Gastroesophageal sphincter (tissue), 4 donors: ENCODE measurements at places on chromosomes 5 and 9.

- ATAC-seq = no peak
Observed at GRCh38 chr5:34957857-34958690, 28.7 kb downstream of the DNAJC21 start.

- ATAC-seq = no peak
Observed at GRCh38 chr9:27483576-27483975, 40.5 kb upstream of the IFNK start.

- ATAC-seq = no peak
Observed at GRCh38 chr9:14275331-14275730, 38.6 kb downstream of the NFIB start.

- ATAC-seq = no peak
Observed at GRCh38 chr5:6744841-6745705, 31.8 kb downstream of the TENT4A start.

- no peak for ATAC-seq
Observed at GRCh38 chr5:16049761-16050160, 129.8 kb downstream of the MARCHF11 start.

DNA sequence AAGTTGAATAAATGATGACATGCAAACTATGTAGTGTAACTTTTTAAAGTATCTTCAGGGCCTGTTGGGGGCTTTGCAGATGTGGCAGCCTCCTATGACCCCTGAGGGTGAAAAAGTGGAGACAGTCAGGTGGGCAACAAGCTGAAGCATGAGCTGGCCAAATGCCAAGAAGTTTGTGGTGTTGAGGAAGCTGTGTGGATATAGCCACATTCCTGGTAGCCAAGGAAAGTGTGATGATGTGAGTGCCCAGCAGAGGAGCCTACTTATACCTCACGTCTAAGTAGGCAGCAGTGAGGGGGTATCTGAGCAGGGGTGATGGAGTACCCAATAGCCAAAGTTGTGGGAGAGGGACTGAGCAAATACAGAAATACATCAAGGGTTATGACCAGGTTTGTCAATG is 621.2 kb upstream of the CDH6 start:
- ATAC-seq = no peak

GRCh38 chr9:134546746-134547145 is 94.9 kb upstream of the COL5A1 start:
- ATAC-seq = no peak

GRCh38 chr9:37209431-37210386 is 89.3 kb downstream of the ZCCHC7 start:
- no peak for ATAC-seq

- ATAC-seq = no peak
Observed at GRCh38 chr9:15578714-15579113, 25.9 kb downstream of the CCDC171 start.

GRCh38 chr5:69043655-69043996 is 50.2 kb upstream of the SLC30A5 start:
- no peak for ATAC-seq

DNA sequence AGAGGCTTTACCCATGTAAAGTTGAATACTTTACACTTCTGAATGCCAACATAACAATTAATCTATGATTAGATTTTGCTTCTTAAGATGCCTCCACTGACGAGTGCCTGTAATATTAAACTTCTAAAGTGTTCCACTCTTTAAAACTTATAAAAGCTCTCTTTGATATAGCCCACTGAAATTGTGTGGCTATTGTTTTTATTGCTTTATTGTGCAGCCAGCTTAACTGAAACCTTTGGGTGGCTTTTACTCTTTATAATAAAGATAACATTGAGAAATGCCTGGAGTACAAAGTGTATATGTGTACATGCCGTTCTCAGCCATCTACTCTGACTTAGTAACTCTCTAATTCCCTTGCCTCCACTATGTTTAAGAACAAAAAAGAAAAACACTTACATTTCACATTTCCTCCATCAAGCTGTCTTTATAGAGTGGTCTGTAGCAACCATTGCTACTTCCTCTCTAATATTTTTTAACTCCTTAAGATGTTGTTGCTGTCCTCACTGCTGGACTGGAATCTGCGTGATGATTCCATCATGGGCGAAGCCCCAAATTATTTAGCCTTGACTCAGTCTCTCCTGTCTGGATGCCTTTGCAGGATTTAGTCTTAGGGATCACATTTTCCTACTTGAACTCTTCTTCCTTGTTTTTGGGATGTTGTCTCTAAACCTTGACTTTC is 9.1 kb downstream of the PIK3R1 start:
- peak; percentile 20 for ATAC-seq

GRCh38 chr9:85040821-85041465 is 371.4 kb downstream of the NTRK2 start:
- no peak for ATAC-seq

GRCh38 chr9:69004836-69005235 is 9.1 kb downstream of the PRKACG start:
- no peak for ATAC-seq

DNA sequence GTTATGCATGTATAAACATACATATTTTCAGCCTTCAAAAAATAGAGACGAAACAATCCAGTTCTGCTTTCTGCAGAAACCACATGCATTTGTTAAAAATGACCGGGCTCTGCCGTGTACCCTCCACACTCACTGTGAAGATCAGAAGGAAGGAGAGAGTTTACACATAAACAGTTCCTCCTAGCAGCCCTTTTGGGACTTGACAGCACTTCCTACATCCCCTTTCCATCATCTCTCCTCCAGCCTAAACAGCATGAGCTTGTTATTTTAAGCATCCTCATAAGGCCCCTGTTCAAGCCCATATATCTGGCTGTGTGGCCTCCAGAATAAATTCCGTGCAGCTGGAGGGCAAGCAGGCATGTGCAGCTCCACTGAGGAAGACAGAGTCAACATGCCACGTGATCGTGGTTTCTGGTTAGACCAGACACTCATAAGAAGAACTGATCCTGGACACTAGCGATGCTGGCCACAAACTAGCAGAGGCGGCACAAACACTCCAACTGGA is 42.2 kb downstream of the NIPAL4 start:
- peak; percentile 20 for ATAC-seq

DNA sequence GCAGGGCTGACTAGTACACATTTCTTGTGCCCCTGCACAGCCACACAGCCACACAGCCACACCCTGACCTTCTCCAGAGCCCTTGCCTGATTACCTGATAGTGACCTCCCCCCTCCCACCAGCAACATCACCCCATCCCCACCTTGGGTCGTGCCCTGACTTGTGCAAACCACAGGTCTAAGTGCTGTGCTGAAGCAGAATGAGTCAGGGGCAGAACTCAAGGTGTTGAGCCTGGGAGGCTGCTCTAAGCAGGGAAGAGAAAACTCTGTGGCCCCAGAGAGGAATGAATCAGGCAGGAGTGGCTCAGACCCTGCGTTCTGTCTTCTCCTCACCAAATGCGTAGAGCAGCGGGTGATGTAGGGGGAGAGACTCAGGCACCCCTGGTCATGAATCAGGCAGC is 24.3 kb upstream of the FAT2 start:
- no peak for ATAC-seq

- no peak for ATAC-seq
Observed at GRCh38 chr9:121055642-121056143, 5.6 kb upstream of the C5 start.

DNA sequence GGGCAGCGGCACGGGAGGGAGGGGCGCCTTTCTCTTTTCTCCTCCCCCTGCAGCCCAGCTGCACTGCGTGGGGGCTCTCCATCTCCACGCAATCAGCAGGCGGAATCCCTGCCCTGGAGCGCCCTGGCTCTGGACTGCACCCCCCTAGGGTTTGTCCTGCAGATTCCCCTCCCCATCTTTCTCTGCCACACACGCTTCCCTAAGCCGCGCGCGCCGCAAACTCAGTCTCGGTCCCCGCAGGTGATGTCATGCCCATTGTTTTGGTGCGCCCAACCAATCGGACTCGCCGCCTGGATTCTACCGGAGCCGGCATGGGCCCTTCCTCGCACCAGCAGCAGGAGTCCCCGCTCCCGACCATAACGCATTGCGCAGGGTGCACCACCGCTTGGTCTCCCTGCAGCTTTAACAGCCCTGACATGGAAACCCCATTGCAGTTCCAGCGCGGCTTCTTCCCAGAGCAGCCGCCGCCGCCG is at the start of gene KCNN2:
Gene KCNN2, plus strand, starts transcription at position 347 of the 473 bp plus-strand sequence. Its CDS starts 70 bp downstream, at position 417.
- peak; percentile 81 for ATAC-seq

DNA sequence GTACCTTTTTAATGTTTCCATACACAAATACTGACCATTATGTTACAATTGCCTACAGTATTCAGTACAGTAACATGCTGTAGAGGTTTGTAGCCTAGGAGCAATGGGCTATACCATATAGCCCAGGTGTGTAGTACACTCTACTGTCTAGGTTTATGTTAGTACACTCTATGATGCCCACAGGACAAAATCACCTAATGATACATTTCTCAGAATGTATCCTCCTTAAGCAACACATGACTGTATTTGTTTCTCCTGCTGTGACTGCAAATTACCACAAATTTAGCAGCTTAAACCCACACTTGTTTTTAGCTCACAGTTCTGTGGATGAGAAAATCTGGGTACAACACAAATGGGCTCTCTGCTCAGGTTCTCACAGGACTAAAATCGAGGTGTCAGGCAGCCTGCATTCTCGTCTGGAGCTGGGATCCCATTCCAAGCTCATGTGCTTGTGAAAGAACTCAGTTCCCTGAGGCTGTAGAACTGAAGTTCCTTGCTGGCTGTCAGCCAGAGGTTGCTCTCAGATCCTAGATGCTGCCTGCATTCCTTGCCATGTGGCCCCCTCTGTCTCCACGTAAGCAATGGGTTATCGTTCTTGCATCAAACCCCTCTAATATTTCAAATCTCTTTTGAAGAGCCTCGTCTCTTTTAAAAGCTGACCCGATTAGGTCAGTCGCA is 38.6 kb upstream of the PIK3R1 start:
- ATAC-seq = no peak

DNA sequence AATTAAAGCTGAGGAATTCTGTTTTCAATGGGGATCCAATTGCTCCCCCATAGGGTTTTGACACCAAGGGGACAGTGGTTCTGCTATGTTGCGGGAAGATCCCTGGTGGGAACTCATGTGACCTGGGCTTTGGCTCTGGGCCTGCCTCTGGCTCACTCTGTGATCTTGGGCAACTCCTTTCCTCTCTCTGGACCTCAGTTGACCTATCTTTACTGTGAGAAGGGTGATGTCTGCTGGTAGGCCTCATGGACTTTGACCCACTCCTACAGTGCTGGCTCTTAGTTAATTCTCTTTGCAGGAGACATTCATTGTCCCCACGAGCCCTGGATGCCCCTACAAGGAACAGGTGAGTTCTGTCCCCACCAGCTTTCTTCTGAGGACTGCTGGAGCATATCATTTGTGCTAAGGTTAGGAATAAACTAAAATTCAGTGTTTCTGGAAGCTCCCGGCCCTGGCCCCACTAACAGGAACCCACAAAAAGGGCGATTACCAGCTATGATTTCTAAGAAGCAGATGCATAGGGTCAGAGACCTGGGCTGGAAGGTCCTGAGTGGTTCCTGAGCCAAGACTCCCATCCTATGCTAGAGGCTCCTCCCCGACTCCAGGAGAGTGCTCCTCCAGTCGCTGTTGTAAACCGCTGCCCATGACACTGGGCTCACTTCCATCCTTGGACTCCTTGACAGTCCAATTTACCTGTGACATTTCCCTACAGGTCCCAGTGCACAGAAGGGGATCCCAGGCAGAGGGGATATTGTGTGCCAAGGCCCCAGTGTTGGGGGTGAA is 218.3 kb downstream of the PAX5 start:
- ATAC-seq = no peak

GRCh38 chr9:120865176-120865575 is 11.8 kb downstream of the PHF19 start:
- ATAC-seq = no peak

DNA sequence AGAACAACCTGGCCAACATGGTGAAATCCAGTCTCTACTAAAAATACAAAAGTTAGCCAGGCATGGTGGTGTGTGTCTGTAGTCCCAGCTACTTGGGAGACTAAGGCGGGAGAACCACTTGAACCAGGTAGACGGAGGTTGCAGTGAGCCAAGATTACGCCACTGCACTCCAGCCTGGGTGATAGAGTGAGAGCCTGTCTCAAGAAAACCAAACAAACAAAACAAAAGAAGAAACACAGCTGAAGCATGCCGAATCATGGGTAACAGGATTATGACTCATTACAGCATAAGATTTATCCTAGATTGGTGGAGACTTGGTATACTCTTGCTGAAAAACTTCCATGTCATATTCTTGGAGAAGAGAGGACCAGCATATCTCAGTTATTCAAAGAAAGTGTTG is 236.7 kb upstream of the CCNH start:
- ATAC-seq = no peak

DNA sequence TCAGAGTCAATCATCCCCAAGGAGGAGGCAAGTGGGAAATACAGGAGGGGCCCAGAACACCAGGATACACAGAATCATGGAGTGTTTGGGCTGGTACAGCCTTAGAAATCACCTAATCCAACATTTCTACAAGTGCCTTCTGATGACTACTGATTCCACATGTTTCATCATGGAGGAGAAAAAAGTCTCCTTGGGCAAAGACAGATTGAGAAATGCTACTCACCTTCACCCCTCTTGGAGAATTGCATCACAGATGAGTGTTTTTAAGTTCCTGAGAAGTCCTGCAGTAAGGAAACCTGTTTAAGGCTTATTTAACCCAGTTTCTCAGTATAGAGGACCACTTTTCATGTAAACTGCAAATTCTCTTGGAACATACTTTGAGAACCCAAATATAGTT is 2.2 kb upstream of the SLIT3 start:
- no peak for ATAC-seq

DNA sequence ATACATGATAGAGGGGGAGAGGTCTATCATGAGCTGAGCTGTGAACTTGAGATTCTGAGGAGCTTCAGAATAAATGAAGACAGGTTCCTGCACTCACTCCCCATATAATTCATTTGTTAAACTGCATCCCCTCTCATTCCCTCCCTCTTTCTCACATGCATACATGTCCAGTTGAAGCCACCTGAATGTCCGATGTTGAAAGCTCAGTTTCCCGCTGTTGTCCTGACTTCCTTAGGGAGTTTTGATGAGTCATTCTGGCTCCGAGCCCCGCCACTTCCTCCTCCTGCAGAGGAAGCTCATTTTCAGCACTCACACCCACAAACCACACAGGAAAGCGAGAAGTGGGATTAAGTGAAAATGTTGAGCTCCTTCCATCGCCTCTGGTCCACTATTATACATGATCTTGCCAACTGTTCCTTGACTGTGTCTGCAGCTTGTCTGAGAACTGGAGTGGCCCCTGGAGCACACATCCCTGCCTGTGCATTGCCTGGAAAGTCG is 121.2 kb downstream of the CEMIP2 start:
- peak; percentile 55 for ATAC-seq

- peak; percentile 43 for ATAC-seq
Observed at GRCh38 chr5:140182075-140182711, 7.2 kb downstream of the CYSTM1 start.
